ENCODE measurements at places on chromosomes 7 and 10.

- DNase-seq, result no peak
Measured at GRCh38 chr10:8778713-8779112, 724.2 kb downstream of the GATA3 start.

- DNase-seq, result no peak
Measured at GRCh38 chr10:103574097-103575061, 80.9 kb downstream of the NEURL1 start.

- DNase-seq, result no peak
Measured at GRCh38 chr10:132395704-132396493, 1.1 kb upstream of the PWWP2B start.

DNA sequence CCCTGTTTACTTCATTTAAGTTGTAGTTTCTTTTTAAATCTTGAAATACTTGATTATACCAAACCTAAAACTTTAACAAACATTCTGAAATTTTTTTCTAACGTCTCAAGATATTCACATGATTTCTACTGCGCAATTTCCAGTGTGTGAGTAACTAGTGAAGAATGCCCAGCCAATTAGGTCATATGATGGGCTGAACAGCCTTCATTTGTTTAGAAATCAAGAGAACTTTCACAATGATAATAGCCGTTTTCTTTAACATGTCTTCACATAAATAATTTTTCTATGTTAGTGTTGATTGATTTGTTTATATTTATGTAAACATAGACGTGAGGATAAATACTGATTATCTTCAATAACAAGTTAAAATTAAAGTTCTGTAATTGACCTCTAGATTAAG, 21.8 kb downstream of the STAM start:
- no peak for DNase-seq

DNA sequence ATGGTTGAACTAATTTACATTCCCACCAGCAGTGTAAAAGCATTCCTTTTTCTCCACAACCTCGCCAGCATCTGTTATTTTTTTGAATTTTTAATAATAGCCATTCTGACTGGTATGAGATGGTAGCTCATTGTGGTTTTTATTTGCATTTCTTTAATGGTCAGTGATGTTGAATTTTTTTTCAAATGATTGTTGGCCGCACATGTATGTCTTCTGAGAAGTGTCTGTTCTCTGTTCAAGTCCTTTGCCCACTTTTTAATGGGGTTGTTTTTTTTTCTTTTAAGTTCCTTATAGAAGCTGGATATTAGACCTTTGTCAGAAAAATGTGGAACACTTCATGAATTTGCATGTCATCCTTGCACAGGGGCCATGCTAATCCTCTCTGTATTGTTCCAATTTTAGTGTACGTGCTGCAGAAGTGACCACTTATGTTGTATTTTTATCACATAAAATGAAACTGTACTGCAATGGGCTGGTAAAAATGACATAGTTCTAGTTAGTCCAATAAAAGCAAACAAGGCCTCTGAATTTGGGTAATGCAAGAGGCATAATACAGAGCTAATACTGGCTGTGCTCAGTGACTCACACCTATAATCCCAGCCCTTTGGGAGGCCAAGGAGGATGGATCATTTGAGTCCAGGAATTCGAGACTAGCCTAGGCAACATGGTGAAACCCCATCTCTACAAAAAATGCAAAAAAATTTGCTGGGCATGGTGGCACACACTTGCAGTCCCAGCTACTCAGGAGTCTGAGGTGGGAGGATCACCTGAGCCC, 70.3 kb downstream of the ABI1 start:
- no peak for DNase-seq

GRCh38 chr7:47326220-47326619, 255.7 kb downstream of the TNS3 start:
- no peak for DNase-seq

GRCh38 chr10:33015761-33016547, 57.9 kb upstream of the ITGB1 start:
- no peak for DNase-seq

GRCh38 chr7:7693881-7694280, 24.5 kb downstream of the RPA3 start:
- no peak for DNase-seq

DNA sequence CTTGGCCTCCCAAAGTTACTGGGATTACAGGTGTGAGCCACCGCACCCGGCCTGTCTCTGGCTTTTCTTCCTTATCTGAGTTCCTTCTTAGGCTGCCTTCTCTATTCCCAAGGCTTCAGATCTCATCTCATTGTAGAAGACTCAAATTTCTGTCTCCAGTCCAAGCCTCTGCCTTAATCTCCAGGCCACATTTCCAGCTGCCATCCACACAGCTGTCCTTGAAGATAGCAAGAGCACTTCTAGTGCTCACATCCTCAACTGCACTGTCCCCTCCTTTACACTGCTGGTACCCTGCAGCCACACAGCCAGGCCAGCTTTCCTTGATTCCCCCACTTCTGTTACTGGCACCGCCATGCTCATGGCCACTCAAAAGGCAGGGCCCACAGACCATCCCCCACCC, 35.6 kb downstream of the POLL start:
- no peak for DNase-seq

DNA sequence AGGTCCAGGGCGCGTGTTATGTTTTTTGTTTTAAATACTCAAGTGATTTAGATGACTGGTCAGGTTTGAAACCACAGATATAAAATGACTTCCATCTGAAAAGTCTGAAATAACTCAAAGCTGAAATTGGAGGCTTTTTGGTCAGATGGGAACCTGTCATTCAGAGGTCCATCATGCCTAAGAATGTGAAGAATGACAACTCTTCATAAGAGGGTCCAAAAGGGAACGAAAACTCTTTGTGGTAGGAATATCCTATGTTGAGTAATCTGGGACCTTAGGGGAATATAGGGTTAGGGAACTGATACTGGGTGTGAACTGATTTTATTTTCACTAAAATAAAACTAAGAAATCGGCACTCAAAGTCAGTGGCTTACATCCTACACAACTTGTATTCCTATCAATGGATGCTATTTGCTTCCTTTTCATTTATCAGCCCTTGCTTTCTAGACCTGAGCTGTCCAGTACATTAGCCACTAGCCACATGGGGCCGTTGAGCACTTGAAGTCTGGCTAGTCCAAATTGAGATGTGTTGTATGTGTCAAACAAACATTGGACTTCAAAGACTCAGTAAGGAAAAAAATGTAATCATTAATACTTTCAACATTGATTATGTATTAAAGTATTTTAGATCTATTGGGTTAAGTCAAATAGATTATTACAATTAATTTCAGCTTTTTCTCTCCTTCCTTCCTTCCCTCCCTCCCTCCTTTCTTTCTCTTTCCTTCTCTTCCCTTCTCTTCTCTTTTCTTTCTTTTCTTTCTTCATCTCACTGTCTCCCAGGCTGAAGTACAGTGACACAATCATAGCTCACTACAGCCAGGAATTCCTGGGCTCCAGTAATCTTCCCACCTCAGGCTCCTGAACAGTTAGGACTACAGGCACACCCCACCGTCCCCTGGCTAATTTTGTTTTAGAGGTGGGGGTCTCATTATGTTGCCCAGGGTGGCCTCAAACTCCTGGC, 56.5 kb upstream of the KDM7A start:
- no peak for DNase-seq

DNA sequence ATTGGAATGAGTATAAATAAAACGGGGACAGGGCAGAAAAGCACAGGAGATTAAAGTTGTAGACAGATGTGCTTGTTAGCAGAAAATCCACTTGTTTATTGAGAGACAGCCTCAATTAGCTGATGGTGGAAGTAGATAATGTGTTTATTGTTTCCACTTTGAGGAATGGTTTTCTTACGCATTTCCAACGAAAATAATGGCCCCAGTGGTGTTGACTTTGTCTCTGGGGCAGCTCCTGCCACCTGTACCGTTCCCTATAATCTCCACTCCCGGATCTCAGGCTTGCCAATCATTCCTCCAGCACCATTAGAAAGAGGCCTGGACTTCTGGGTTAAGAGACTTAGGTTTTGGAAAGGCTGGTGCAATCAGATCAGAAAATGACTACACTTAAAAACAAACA, 638.7 kb downstream of the PARD3 start:
- no peak for DNase-seq

- no peak for DNase-seq
Measured at GRCh38 chr7:25167262-25167843, 42.3 kb upstream of the CYCS start.

- DNase-seq, result peak; percentile 19
Measured at GRCh38 chr7:30027065-30027456, 559 bp upstream of the FKBP14 start.

GRCh38 chr10:71725998-71726579, 6.5 kb upstream of the C10orf105 start:
- peak; percentile 54 for DNase-seq

GRCh38 chr7:31512166-31512565, 1.7 kb upstream of the ITPRID1 start:
- DNase-seq, result no peak

DNA sequence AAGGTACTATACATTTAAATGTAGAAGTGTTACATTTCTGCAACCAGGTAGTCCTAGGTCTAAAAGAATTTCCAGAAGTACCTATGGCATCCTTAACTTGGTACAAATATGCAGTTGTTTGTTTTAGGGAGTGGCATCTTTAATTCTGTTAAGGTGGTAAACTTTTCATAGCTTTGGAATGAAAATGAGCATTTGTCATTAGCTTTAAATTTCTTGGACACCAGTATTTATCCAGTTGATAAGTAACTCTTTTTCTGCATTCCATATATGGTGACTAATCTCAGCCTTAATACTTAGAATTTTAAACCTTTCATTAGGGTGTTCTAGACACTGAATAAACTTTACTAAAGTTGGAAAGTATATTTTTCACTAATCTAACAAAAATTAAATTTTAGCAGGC, 10.8 kb downstream of the SLF2 start:
- no peak for DNase-seq

DNA sequence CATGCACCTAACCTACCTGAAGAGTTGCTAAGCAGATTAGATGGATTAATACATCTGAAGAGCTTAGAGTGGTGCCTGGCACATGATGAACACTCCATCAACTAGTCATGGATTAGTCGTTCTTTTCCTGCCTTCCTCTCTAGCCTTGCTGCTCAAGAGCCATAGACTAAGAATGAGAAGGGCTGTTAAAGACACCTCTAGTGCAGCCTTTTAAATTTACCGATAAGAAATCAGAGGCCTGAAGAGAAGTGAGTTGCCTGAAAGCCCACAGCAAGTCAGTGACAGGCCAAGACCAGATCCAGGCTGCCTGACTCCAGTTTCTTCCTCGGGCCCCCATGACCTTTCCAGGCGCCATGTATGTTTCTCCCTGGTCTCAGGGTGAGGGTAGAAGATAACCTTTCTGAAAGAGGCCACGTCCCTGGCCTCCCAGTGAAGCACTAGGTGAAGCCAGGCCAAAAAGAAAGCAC, 6.5 kb downstream of the TSPAN15 start:
- no peak for DNase-seq

All from bone marrow (tissue), 2 donors.